A549 treated with CORT108297 at 1 μM for 4 hours (cell line): ENCODE measurements at places on chromosomes 7 and 10. TPM values are rescaled to one million over a fixed set of nuclear protein-coding genes. Genes with fewer than 3 reads are reported as not detected.

The TMEM236 gene
- total RNA-seq, result 0.05 to 0.13 TPM (median 0.08 TPM) in 5 replicates

The DDX50 gene
- total RNA-seq, result 30.7 to 44.6 TPM (median 33.5 TPM) in 5 replicates

The GSTO2 gene
- total RNA-seq, result 2.1 to 2.3 TPM (median 2.2 TPM) in 5 replicates

The TFR2 gene
- 1.9 to 3.4 TPM (median 2.8 TPM) in 5 replicates for total RNA-seq

The NAT16 gene
- 0.10 to 0.17 TPM (median 0.14 TPM) in 5 replicates for total RNA-seq

The XRCC2 gene
- 3.7 to 6.3 TPM (median 5.4 TPM) in 5 replicates for total RNA-seq

The PIP gene
- 0.15 to 0.38 TPM (median 0.18 TPM) in 3 of 5 replicates, not detected in the others for total RNA-seq

The GRIFIN gene
- not detected in 5 replicates for total RNA-seq

The FEZF1 gene
- total RNA-seq, result not detected in 5 replicates

The RAMP3 gene
- not detected in 5 replicates for total RNA-seq

The SMC3 gene
- total RNA-seq, result 37.9 to 67.9 TPM (median 45.2 TPM) in 5 replicates

The PRLHR gene
- total RNA-seq, result not detected in 5 replicates

The TCAF2 gene
- 0.29 to 0.53 TPM (median 0.35 TPM) in 5 replicates for total RNA-seq

The LIPM gene
- total RNA-seq, result not detected in 5 replicates

The CHST3 gene
- total RNA-seq, result 34.1 to 43.0 TPM (median 35.6 TPM) in 5 replicates

The SPDYE1 gene
- total RNA-seq, result not detected in 5 replicates

The PNLIPRP2 gene
- 0.11 TPM in 1 of 5 replicates, not detected in the others for total RNA-seq

The SEMA3A gene
- total RNA-seq, result 3.9 to 6.7 TPM (median 5.6 TPM) in 5 replicates

The GRID1 gene
- total RNA-seq, result 0.18 to 0.44 TPM (median 0.24 TPM) in 5 replicates

The HOXA13 gene
- total RNA-seq, result 1.6 to 2.1 TPM (median 1.9 TPM) in 5 replicates

The PGAM2 gene
- total RNA-seq, result not detected in 5 replicates

The TMEM273 gene
- not detected in 5 replicates for total RNA-seq

The UPK3BL2 gene
- total RNA-seq, result 2.1 to 3.8 TPM (median 2.7 TPM) in 5 replicates

The ADAM12 gene
- 3.2 to 5.7 TPM (median 4.3 TPM) in 5 replicates for total RNA-seq

The MRLN gene
- total RNA-seq, result not detected in 5 replicates

The CCM2 gene
- 35.8 to 48.2 TPM (median 45.8 TPM) in 5 replicates for total RNA-seq

The HOXA2 gene
- total RNA-seq, result 0.84 to 1.2 TPM (median 0.90 TPM) in 5 replicates

The FAM24B gene
- 14.1 to 15.2 TPM (median 15.0 TPM) in 5 replicates for total RNA-seq

The CD36 gene
- total RNA-seq, result 0.03 to 0.17 TPM (median 0.07 TPM) in 4 of 5 replicates, not detected in the other

The PRKCQ gene
- total RNA-seq, result 4.0 to 4.8 TPM (median 4.2 TPM) in 5 replicates

The PPP1R3A gene
- not detected in 5 replicates for total RNA-seq

The ACSM6 gene
- total RNA-seq, result not detected in 5 replicates

The FZD1 gene
- 2.1 to 2.9 TPM (median 2.6 TPM) in 5 replicates for total RNA-seq

The COMMD3 gene
- total RNA-seq, result 50.2 to 57.4 TPM (median 55.0 TPM) in 5 replicates

The DPP6 gene
- total RNA-seq, result not detected in 5 replicates

The PTPRZ1 gene
- not detected in 5 replicates for total RNA-seq

The EPHB4 gene
- total RNA-seq, result 39.2 to 47.9 TPM (median 46.5 TPM) in 5 replicates

The EPO gene
- not detected in 5 replicates for total RNA-seq

The LAMB1 gene
- 118 to 147 TPM (median 123 TPM) in 5 replicates for total RNA-seq

The PPA1 gene
- 187 to 238 TPM (median 197 TPM) in 5 replicates for total RNA-seq

The TRPV5 gene
- total RNA-seq, result not detected in 5 replicates

The SEMA4G gene
- total RNA-seq, result 8.0 to 10.4 TPM (median 9.7 TPM) in 5 replicates

The ZNF92 gene
- 4.3 to 6.2 TPM (median 4.7 TPM) in 5 replicates for total RNA-seq

The TBRG4 gene
- total RNA-seq, result 109 to 118 TPM (median 115 TPM) in 5 replicates

The RPEL1 gene
- total RNA-seq, result 0.05 to 0.08 TPM (median 0.07 TPM) in 4 of 5 replicates, not detected in the other

The CROT gene
- 5.7 to 8.6 TPM (median 7.0 TPM) in 5 replicates for total RNA-seq

The EGR2 gene
- total RNA-seq, result 0.27 to 0.53 TPM (median 0.38 TPM) in 5 replicates

The PDZD7 gene
- total RNA-seq, result 0.48 to 1.4 TPM (median 0.92 TPM) in 5 replicates

The CYP2E1 gene
- 0.14 to 0.39 TPM (median 0.25 TPM) in 5 replicates for total RNA-seq

The GPR146 gene
- 1.1 to 2.8 TPM (median 2.1 TPM) in 5 replicates for total RNA-seq

The CALY gene
- total RNA-seq, result 0.54 to 1.5 TPM (median 0.81 TPM) in 5 replicates

The ANKRD30A gene
- total RNA-seq, result 0.52 to 0.94 TPM (median 0.72 TPM) in 5 replicates

The COL26A1 gene
- 0.32 to 0.58 TPM (median 0.49 TPM) in 5 replicates for total RNA-seq

The RET gene
- total RNA-seq, result 0.50 to 0.98 TPM (median 0.67 TPM) in 5 replicates

The LIPN gene
- not detected in 5 replicates for total RNA-seq
